Hematopoietic multipotent progenitor cell (in vitro differentiated cells): ENCODE measurements at places on chromosomes 2 and 18. TPM values are rescaled to one million over a fixed set of nuclear protein-coding genes. Genes with fewer than 3 reads are reported as not detected.

- no peak for DNase-seq
Observed at GRCh38 chr2:28269019-28269784, 123.5 kb upstream of the FOSL2 start.

GRCh38 chr2:217167531-217167930 lies 307.7 kb upstream of the TNP1 start:
- no peak for DNase-seq

DNA sequence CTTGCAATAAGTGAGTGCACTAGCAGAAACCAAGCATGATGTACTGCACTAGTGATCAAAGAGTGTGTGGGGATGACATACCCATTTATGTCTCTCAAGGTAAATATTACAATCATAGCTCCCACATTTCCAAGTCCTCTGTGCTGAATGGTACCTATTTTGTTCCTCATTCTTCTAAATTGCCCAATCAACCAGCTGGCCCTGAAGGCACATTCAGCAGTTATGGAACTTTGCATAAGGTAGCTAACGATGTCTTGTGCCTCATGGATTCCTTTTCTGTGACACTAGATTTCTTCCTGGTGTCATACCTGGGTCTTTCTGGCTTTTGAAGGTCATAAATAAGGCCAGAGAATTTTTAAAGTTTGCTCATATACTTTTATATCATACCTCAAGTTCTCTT lies 963.0 kb downstream of the SLC4A3 start:
- no peak for DNase-seq

The EDAR gene
- total RNA-seq, result under 0.01 TPM

The CUL3 gene
- 26.1 TPM for total RNA-seq
